ENCODE measurements at places on chromosomes 11 and 22. TPM values are rescaled to one million over a fixed set of nuclear protein-coding genes. Genes with fewer than 3 reads are reported as not detected.

GRCh38 chr11:62705880-62706849 lies 1.1 kb downstream of the BSCL2 start:
- peaks cover 22% of the 10 kb centered on the region for H3K4me1 ChIP-seq
- H3K4me3 ChIP-seq = peak overlapping the region; percentile 70
- peaks cover 16% of the 10 kb centered on the region for H3K36me3 ChIP-seq
- DNase-seq = peak; percentile 97
- peak overlapping the region; percentile 84 for H3K27ac ChIP-seq

DNA sequence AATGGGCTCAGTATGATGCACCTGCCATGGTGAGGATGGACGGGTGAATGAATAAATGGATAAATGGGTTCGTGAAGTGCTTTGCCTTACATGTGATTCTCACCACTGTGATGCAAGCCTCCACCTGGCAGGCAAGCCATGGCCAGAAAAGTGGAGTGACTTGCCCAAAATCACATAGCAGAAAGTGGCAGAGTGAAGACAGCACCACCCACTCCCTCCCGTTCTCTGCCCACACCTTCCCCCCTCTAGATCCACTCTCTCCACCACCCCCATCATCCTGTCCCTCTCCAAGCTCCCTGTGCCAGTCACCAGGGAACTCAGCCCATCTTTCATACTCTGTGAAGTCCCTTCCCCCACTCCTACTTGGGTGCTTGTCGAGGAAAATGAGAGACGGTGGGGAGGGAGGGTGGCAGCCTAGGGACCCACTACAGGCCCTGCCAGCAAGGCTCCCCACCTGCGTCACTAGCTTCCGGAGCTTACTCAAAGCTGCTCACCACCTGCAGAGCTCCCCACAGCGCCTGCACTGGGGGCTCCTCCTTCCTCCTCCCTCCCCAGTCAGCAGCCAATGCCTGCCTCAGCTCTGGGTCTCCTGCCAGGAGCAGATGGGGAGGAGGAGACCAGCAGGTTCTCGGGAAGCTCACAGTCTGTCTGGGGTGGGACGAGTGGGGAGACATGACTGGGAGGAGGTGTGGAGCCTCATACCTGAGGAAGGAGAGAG lies 82.3 kb downstream of the PDE2A start:
- peaks cover 50% of the 10 kb centered on the region for H3K27me3 ChIP-seq
- no peak for DNase-seq
- no peaks in the 10 kb centered on the region for H3K36me3 ChIP-seq
- H3K4me1 ChIP-seq = no peaks in the 10 kb centered on the region
- no peak overlapping the region for H3K27ac ChIP-seq

- no peaks in the 10 kb centered on the region for H3K4me1 ChIP-seq
- no peak overlapping the region for H3K4me3 ChIP-seq
- no peak for DNase-seq
- no peaks in the 10 kb centered on the region for H3K36me3 ChIP-seq
Observed at GRCh38 chr11:40713083-40713482, 746.4 kb downstream of the LRRC4C start.

DNA sequence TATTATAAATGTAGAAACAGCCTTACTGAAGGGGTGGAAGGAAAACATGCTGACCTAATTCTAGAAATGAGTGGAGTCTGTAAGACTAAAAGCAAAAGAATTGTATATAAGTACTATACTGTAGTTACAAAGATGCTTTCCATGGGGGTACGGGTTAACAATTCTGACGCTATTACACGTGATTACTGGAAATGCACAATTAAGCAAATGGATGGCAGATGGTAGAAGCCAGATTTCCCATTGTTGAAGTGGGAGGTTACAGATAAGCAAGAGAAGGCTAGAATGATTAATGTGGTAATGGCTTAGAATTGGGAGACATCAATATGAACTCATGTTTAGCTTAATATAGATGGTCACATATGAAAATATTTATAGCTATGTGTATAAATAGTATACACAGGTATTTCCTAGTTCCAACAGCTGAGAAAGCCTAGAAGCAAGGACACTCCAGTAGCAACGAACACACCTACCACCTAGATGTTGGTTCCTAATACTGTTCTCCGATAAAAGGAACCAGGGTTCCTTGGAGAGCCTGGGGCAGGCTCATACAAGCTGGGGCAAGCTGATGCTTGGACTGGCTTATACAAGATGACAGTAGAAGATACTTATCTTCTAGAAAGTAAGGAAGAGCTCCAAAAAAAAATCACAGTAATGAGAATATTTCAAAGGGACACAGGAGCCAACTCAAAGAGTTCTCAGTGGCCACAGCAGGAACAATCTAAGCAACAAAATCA lies 13.5 kb downstream of the SMC1B start:
- no peak overlapping the region for H3K4me3 ChIP-seq
- peaks cover 3% of the 10 kb centered on the region for H3K27me3 ChIP-seq
- H3K27ac ChIP-seq = no peak overlapping the region
- no peak for DNase-seq

- H3K36me3 ChIP-seq = no peaks in the 10 kb centered on the region
- no peak overlapping the region for H3K27ac ChIP-seq
- H3K4me3 ChIP-seq = no peak overlapping the region
- H3K4me1 ChIP-seq = peaks cover 7% of the 10 kb centered on the region
Observed at GRCh38 chr11:95306801-95307200, 75.8 kb upstream of the SESN3 start.

DNA sequence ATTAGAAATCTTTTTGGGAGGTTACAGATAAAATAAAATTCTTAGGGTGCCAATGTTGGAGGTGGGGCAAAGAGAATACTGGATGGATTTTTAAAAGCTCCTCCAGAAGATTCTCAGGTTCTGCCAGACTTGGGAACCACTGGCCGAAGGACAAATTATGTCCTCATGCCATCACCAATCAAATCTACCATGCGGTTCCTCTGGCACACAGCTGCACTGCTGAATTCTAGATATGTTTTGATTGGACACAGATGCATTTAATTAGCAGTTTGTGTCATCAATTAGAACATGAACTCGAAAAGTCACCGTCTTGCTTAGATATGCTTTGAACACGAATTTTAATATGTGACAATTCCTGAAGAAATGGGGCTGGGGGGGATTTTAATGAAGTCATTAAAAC lies 1269.2 kb downstream of the LRRC4C start:
- H3K4me3 ChIP-seq = no peak overlapping the region
- no peaks in the 10 kb centered on the region for H3K27me3 ChIP-seq
- H3K36me3 ChIP-seq = no peaks in the 10 kb centered on the region
- DNase-seq = peak; percentile 24

Gene TRAF6
- polyA plus RNA-seq = 5.1 TPM
